ENCODE measurements at places on chromosomes 4 and X.

DNA sequence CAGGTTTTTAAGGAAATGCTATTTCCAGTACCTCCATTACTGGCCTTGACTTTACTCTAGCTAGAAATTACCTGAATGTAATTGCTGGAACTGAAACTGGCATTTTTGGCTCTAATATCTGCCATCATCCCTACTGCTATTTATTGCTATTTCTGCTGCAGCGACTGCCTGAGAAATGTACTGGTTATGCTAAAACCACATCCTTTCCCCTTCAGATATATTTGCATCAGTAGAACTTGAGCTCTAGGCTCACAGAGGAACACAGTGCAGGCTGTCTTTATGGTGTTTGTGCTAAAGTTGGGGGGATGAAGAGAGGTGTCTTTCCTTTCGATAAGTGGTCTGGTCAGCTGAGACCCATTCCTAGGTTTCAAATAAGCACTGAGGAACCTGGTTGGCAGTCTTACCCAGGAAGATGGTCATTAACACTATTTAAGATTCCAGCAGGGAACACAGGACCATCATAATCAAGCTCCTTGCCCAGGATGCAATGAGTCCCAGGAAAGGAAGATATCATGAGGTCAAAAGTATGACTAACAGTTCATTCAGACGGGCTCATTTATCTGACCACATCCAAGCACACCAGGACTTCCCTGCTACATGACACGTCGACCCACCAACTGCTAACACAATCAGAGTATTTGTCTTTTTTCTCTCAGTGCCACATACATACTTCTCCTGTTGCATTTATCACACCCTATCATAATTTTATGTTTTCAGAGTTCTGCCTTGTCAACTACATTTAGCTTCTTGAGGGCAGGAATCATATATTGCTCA, 137.4 kb downstream of the GABRA3 start:
- no peak for ATAC-seq

DNA sequence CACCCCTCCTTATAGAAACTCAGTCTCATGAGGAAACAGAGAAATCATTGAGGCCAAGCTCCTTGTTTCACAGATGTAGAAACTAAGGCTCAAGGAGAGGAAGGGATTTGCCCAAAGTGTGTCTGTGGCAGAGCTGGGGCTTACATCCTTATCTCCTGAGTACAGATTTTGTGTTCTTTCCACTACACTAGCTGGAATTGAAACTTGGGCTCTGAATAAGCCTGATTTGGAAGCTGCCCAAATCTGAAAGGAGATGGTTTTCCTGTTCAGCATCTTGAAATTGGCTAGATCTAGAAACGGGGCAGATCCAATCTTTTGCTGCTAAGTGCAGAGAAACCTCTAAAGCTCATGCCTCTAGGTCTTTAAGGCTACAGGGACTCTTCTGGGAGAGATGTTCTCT, 24.3 kb downstream of the AWAT2 start:
- no peak for ATAC-seq

GRCh38 chr4:137949746-137950145, 292.4 kb downstream of the SLC7A11 start:
- no peak for ATAC-seq

DNA sequence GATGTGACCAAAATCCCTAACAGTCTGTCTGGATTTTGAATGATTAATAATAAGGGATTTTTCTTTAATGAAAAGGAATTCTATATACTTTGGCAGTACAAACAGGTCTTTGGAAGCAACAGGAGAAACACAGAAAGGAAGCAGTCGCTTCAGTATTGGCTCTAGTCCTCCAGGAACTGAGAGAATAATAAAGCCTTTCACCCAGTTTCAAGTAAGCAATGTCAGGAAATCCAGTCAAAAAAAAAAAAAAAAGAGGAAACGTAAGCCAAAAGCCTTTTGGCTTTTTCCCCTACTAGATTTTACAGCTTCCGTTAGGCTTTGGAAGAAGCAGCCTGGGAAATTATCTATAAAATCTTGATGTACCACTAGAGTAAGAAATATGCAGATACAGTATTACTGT, 61.7 kb upstream of the HDAC8 start:
- ATAC-seq: no peak

- ATAC-seq: peak; percentile 82
Observed at GRCh38 chr4:143358923-143359643, 22.4 kb downstream of the GAB1 start.

GRCh38 chr4:53514509-53514908, 76.8 kb downstream of the LNX1 start:
- ATAC-seq: no peak

DNA sequence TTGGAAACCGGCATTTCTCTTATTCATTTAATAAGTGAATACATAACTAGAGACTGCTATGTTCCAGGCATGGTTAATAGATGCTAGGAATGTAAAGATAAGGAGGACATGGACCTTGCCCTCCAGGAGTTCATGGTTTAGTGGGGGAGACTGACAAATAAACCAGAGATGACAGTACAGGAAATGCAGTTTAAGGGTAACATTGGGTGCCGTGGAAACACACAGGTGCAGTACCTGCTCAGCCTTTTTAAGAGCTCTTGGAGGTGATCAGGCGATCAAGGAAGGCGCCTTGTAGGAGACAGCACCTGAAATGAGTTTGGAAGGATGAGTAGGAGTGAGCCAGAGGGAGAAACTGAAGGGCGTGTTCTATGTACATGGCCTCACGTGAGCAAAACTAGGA, 145.8 kb downstream of the AASDH start:
- no peak for ATAC-seq

DNA sequence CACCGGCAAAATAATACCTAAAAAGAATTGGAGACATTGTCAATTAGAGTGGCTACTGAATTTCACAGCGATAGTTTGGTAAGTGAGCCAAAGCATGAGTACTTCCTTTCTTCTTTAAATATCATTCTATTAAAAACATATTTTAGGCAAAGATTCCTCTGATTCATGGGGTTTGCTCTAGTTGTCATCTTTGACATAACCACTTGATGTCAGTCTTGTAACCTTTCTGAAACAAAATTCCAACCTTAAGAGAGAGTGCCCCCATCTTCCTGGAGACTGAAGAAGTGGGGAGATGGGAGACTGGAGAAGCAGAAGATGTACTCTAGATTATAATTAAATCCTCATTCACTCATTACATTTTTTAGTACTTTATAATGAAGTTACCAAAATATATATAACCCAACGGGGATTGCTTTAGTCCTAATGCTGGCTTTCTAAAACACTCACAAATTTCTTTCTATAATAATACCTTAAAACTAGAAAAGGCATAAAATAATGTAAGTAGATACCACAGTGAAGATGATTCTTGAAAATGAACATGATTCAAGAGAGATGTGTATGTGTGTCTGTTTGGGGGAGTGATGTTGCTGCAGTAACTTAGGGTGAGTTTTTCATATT, 96.4 kb downstream of the EMCN start:
- ATAC-seq: no peak

DNA sequence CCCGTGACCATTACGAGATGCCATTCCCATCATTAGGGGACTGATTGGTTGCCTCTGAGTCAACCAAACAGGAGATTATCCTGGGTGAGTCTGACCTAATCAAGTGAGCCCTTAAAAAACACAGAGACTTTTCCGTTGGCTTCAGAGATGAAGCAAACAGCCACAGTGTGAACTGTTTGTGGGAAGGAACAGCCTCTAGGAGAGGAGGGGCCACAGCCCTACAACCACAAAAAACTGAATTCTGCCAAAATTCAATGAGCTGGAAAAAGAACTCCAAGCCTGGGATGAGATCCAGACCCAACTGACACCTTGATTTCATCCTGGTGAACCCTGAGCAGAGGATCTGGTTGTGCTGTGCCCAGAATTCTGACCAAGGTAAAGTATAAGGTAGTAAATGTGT, 31.3 kb upstream of the TBL1X start:
- ATAC-seq: no peak

GRCh38 chrX:23844502-23845138, 61.6 kb downstream of the SAT1 start:
- no peak for ATAC-seq

DNA sequence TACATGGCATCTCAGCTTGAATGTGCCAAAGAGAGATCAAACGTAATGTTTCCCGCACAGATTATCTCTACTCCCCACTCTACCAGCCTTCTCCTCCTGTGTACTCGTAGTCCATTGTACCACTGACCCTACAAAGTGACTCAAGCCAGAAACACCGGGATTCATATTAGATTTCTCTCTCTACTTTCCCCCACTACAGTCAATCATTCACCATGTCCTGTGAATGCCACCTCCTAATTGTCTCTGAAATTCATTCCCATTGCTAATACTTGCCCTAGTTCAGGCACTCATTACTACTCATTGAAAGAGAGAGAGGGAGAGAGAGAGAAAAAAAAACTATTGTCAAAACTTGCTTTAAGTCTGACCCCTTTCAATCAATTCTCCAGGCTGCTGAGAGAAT, 78.2 kb upstream of the LHFPL1 start:
- no peak for ATAC-seq

DNA sequence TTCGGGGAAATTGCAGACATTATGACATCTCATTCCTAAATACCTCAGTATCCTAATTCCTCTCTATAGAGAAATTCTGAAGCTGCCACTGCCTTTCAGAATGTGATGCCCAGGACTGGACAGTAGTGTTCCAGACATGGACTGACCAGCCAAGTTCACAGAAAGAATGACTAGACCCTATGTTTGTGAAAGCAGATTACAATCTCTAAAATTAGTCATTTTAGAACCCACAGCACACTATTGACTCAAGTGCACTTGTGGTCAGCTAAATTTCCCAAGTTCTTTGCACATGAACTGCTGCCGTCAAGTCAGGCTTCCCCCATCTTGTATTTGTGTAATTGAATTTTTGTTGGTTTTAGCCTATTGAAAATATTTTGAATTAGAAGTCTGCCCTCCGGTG, 81.0 kb upstream of the ESX1 start:
- no peak for ATAC-seq

GRCh38 chr4:1794809-1795298, 1.8 kb downstream of the FGFR3 start:
- ATAC-seq: no peak

DNA sequence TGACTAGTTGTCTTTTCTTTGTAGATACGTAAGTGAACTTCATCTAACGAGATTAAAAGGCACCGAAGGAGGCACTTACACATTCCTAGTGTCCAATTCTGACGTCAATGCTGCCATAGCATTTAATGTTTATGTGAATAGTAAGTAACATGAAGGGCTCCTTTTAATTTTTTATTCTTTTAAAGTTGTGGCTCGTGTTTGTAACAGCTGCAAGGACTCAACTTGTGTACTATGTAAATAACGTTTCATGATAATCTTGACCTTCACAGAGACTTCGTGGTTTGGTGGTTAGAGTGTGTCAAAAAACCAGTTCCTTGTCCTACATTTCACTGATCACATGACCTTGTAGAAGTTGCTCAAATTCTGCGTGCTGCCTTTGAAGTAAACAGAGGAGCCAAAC, 51.6 kb downstream of the KIT start:
- ATAC-seq: no peak

DNA sequence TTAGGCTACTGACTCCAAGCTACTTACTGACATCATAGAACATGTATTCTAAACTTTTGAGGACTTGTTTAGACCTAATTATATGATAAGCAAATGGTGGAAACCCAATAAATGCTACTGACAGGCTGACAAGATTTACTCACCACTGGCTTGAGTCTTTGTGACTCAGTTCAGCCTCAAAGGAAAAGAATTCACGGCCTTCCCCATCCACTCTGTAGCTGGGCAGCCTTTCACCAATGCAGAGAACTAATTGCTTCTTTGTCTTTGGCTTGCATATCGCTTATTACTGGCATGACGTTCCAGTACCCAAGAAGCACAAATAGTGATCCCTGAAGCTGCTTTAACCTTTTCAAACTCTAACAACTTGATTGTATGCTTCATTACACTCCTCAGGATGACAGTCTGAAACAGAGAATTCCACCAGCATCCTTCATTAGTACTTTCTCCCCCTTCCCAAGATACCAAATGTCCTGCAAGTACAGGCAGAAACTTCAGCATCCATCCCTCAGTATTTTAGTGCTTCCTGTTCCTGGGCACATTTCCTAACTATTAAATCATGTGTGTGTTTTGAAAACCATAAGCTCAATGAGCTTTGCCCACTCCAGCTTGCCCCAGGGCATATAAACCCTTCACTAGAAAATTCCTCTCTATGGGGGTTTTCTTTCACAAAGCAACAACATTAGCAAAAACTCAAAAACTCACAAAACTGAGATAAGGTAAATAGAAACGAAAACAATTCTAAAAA, 298.1 kb upstream of the SLC7A11 start:
- no peak for ATAC-seq

GRCh38 chr4:101977076-101977475, 186.5 kb downstream of the BANK1 start:
- no peak for ATAC-seq

DNA sequence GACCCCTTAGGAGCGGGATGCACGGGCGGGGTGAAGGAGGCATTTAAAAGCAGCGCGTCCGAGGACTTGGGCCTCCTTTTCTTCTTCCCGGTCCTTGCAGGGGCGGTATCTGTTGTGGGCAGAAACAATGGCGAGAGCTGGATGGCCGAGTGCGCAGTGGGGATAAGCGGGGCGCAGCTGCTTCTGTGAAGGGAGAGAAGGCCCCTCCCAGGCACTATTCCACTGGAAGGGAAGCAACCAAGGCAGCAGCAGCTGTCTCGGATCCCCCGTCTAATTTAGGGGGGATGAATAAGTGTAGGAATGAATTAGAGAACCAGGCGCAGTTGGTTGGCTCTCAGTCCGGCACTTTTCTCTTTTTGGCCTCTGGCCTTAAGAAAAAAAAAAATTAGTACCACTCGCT, 995 bp downstream of the SMARCA5 start:
- no peak for ATAC-seq

- ATAC-seq: no peak
Observed at GRCh38 chr4:72408568-72408967, 160.5 kb downstream of the ADAMTS3 start.

GRCh38 chr4:4866124-4866865, 6.8 kb downstream of the MSX1 start:
- no peak for ATAC-seq

GRCh38 chr4:10981576-10981975, 297.0 kb upstream of the CLNK start:
- ATAC-seq: no peak
